8988T (cell line): ENCODE measurements at places on chromosomes 7 and 10.

GRCh38 chr10:108911814-108912541, 1011.3 kb downstream of the XPNPEP1 start:
- no peak for DNase-seq

DNA sequence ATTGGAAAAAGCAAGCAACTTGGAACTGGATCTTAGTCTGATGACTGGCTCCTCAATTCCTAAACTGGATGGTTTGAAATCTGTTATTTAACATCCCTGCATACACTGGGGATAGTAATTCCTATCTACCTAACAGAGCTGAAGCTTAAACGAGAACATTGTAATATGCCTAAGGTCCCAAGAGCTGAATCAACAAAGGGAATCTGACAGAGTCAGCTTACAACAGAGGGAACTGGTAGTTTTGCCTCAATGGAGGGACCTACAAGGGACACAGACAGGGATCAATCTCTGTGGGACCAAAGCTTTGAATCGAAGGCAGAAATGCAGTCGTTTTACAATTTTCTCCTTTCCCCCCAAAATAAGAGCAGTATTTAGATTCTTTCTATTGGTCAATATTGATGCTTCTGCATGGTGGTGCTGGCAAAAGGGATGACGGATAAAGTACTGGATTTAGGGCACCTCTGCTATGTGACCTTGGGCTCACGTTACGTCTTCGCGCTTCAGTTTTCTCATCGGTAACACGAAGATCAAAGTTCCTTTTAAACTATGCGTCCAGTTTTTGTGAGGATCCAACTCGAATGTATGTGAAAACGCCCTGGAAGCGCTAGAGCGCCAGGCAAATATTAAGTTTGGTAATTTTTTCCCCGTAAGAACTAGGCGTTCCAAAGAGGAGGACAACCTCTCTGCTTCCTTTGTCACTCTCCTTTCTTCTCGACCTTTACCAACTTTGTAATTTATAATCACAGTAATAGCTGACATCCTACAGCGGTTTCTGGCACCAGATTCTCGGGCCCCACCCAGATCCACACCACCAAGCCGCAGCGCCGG, 1.1 kb downstream of the ACTR1A start:
- no peak for DNase-seq

DNA sequence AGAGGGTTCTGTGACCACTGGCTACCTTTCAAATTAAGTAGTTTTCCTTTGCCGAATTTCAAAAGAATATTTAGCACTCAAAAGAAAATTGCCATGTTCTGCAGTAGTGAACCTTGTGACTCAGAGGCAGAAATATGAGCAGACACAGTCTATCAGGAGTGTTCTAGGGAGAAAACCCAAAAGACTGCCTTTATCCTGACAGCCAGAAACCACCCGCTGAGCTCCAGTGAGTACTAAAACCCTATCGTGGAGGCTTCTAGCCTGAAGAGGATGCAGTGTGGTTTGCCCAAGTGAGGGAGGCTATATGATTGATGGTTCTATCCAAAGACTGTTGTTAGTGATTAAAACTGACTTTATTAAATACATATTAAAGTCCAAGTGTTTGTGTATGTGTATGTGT, 21.9 kb downstream of the CHRM2 start:
- DNase-seq, result no peak

- DNase-seq, result no peak
These were observed at the start of gene TRPV6 for GRCh38 chr7:142885311-142886230. Gene TRPV6 (minus strand): TSS chr7:142885745.

DNA sequence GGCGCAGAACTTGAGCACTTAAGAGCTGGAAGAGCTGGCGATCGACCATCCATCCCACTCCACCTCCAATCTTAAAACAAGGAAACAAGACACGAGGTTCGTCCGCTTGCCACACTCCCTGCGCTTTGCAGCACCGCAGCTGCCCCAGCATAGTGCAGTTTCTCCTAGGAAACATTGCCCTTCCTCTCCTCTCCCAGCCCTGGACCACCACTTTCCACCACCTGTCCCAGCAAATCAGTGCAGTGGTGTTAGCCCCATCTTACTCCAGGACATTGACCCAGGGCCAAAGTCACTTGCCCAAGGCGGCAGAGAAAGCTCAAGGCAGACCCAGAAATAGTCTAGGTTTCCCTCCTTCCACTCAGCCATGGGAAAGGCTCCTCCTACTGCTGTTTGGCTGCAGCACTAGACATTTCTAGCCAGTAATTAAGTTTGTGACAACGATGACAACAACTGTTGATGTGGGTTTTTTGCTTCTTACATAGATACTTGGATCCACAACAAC, 1.5 kb upstream of the PARD3 start:
- DNase-seq, result peak; percentile 45

DNA sequence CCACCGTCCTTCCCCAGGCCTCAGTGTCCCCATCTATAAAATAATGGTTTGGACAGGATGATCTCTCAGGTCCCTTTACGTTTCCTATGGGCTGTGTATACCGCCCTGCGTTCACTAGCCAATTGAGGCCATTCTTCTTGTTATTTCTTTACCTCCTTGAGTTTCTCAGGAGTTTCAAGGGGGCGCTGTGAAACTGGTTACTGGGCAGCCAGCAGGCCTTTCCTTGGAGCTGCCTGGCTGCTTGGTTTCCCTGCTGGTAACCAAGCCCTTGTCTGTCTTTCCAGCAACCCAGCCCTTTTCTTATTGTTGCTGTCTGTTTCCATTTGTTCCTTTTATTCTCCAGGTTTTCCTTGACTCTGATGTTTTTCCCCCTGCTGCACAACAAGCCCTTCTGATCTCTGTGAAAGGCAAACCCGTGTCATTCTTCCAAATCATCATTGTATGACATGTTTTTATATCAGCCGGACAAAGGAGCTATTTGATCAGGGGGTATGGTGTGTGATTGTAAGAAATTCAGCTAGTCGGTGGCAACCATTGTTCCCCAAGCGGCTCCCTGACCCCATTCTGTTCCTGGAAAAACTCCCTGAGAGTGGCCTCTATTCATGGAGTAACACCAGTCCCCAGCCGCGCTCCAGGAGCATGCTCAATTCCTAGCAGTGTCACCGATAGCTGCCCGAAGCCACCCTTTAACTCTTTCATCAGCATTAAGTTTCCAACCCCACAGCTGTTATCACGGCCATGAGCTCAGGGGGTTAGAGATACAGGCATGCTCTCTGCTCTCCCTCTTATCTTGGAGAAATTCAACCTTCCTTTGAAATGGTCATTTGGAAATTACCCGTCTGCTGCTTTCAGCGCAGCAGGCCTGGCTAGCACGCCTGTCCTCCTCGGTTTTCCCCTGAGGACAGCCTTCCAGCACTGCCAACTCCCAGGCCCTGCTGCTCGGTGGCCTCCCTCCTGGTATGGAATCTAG, 26.6 kb downstream of the FGF8 start:
- DNase-seq, result no peak
